ENCODE measurements at places on chromosomes 4 and X.

DNA sequence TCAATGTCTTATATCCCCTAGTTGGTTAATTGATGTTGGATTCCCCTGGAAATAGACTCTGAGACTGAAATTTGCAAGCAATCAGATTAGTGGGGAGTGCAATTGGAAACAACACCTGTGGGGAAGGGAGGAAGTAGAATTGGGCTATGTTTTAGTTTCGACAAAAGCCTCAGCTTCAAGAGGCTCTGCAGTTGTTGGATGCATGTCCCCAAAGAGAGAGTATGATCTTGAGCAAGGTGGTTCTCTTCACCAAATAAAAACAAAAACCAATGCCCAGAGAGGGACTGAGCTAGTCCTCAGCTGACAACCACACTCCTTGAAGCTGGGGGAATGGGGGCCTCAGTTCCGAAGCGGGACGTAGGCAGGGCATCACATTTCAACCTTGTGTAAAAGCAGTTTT is 77.1 kb downstream of the PRKG2 start:
- no peak for DNase-seq

GRCh38 chrX:14232688-14233087 is 203.0 kb upstream of the GEMIN8 start:
- DNase-seq = no peak

GRCh38 chr4:141352909-141353525 is 132.3 kb downstream of the ZNF330 start:
- no peak for DNase-seq

DNA sequence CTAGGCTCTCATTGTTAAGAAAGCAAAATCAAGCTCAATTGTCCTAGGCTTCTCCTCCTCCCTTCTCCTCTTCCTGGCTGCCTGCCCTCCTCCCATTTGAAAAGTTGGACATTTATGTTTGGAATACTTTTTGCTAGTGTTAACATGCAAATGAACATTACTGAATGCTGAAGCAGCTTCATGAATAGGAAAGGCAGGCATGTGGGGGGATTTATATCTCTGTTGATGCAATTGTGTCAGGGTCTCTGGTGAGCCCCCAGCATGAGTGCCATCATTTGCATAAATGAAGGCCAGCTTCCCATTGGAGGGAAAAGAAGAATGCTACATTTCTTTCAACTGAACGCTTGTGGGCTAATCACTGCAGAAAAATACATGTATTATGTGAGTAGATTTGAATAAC is 160.1 kb upstream of the NDST3 start:
- no peak for DNase-seq

DNA sequence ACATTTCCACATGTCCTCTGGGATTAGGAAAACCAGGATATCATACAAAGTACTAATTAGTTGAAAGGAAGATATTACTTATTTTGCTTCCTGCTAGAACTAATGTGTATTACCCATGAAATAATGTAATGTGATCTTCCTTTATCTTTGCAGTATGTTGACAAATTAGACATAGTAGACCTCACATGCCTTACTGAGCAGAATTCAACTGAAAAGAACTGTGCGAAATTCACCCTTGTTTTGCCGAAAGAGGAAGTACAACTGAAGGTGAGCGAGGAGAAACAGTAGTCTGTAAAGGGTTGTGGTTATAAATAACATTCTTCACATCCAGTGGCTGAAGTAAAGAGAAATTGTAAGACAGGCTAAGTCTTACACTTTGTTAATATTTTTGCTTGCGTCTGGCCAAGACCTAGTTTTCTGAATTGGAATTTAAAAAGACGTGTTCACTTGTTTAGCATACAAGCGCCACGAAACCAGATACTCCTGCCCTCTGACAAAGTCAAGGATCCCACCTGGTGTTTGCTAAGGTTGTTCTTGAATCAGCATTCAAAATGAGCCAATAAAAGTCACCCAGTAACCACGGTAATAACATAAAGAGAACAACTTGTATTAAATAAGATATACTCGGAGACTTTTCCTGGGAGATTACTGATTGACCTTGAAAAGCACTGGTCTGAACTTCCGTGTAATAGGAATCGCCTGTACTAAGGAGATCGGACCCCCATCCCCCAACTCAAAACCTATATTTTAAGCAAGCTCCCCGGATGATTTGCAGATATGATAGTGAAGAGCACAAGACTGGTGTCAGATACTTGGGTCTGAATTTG is 16.9 kb downstream of the STAP1 start:
- DNase-seq = no peak

DNA sequence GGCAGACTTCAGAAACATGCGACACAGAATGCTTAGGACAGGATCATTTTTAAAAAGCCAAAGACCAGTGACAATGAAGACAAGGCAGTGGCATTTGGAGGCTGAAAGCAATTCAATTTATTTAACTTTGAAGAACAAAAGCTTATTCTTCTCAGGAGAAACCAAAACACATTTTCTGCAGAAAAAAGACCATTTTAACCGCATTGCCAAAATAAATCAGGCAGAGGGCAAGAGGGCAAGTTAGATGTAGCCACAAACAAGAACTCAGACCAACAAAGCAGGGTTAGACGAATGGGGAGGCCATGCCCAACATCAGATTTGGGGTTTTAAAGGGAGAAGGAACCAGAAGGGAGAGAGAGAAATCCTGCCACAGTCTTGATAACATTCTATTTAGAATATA is 58.9 kb downstream of the RELL1 start:
- DNase-seq = no peak

GRCh38 chrX:73850124-73851013 is 287.4 kb downstream of the CHIC1 start:
- no peak for DNase-seq

DNA sequence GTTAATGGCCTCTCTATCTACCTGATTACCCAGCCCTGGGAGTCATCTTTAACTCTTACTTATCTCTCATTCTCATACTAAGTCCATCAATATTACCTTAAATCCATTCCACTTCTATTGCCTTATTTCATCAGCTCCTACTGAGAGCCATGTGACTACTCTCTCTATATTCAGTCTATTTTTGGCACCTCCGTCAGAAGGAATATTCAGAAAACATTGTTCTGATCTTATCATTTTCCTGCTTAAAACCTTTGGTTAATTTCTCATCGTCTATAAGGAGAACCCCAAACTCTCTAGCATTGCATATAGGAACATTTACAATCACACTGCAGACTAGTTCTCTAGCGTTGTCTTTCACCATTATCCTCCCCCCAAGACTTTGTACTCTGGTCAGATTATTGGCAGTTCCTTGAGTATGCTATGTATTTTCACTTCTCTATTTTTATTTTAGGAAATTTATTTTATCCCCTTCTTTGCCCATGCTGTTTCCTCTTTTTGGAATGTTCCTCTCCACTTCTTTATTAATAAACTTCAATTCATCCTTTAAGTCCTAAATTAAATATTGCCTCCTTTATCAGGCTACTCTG is 13.7 kb upstream of the AMMECR1 start:
- DNase-seq = no peak

DNA sequence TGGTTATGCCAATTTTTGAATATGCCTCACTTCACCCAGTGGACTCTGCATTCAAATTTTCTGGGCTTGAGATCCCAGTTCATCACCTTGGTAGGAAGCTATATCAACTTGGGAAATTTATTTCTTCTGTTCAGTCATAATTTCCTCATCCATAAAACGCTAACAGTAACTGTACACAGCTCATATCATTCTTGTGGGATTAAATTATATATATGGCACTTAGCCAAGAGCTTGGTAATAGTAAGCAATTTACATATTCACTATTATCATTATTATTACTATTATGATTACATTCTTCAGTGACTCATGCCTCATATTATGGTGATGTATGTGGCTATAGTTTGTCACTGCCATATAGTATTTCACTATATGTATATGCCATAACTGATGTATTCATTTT is 177.6 kb downstream of the CPE start:
- no peak for DNase-seq

GRCh38 chr4:102641793-102642192 is 119.0 kb downstream of the MANBA start:
- no peak for DNase-seq

DNA sequence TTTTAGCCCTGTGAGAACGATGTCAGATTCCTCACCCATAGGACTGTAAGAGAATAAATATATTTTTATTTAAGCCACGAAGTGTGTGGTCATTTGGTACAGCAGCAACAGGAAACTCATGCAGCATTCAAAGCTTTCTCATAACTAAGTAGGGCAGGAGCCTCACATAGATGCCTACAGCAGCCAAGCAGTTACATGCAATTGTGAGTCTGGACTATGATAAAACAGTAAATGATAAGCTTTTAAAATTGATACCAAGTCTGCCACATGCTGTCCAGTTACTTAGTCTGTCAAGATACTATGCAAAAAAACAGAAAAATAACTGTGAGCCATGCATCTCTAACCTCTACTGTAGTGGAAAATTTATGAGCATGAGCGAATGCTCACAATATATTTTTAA is 359.6 kb downstream of the HS3ST1 start:
- DNase-seq = no peak

DNA sequence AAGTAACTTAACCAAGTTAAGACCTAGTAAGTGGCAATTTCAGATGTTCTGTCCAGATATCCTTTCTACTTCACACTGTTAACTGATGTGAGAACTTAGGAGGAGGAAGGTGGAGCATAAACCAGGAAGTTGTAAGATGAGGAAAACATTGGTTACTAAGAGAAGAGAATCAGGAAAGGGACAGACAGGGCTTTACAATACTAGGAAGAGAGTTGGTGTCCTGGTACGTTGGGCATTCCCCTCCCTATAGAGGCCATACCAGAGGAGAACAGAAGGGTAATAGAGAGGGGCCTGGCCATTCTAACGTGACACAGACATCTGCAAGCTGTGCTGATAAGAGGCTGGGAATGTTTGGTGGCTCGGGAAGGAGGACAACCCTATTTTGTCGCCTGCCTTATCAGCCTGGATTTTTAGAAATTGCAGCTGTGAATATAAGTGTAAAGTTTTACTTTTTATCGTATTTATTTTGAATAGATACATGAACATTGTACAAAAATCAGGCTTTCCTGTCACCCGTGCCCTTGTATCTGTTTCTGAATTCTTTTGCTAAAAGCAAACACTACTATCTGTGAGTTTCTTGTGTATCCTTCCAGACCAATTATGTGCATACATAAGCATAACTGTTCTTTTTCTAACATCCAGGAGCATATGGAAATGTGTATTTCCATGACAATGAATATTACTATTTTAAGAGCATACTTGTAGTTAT is 53.5 kb upstream of the HPRT1 start:
- no peak for DNase-seq

- no peak for DNase-seq
These were observed 133.1 kb downstream of the AFAP1 start for GRCh38 chr4:7806338-7807090.

- DNase-seq = no peak
These were observed 64.1 kb downstream of the TMA16 start for GRCh38 chr4:163558539-163559044.

GRCh38 chr4:53981567-53981966 is 82.8 kb downstream of the CHIC2 start:
- DNase-seq = no peak

- DNase-seq = no peak
These were observed 139.7 kb downstream of the ELOVL6 start for GRCh38 chr4:110058677-110059076.

GRCh38 chrX:48776818-48777439 is 9.5 kb upstream of the GATA1 start:
- no peak for DNase-seq

GRCh38 chr4:170248029-170248428 is 158.3 kb upstream of the AADAT start:
- DNase-seq = no peak

DNA sequence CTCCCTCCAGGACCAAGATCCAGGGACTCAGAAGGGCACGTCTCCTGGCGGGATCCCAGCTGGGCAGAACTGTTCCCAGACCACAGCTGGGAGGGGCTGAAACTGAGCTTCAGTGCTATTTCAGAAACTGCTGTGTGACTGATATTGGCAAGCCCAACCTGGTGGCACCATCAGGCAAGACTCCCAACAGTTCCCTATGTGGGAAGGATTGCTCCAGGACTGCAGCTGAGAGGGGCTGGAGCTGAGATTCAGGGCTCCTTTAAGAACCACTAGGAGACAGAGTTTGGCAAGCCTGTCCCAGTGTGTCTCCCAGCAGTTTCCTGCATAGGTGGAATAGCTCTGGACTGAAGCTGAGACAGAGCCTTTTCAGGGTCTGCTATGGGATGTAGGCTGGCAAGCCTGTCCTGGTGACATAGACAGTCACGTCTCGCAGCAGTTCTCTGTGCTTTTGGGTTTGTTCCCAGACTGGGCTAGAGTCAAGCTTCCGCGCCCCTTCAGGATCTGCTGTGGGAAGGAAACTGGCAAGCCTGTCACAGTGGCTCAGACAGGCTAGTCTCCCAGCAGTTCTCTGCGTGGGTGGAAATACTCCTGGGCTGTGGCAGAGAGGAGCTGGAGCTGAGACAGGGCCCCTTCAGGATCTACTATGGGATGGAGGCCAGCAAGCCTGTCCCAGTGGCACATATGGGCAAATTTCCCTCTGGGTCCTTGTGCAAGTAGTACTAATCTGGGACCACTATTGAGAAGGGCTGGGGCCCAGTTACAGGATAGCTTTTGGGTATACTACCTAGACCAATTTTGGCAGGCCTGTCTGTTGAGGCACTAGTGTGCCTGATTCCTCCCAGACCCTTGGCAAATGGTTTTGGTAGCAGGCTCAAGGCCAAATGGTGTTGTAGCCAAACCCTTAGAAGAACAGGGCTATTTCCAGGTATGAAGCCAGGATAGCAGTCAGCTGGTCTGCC is 20.2 kb upstream of the MED14 start:
- DNase-seq = no peak

- no peak for DNase-seq
These were observed 4.3 kb upstream of the UNC5C start for GRCh38 chr4:95552942-95553550.

DNA sequence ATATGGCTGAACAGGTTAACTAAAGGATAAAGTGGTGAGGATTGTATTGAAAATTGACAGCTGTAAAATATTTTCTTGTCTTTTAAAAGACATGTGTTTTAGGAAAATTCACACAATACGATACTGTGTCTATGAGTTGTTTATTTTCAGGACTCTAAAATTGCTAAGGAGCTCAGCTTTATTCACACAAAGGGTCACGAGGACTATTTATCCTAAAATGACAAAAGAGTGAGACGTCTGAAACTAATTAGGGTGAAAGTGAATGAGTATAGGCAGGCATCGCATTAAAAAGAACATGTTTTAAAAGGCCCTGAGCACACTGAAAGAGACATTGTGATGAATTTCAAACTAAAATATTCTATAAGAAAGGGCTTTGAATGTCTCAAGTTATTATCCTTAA is 304.7 kb downstream of the SH2D1A start:
- no peak for DNase-seq

DNA sequence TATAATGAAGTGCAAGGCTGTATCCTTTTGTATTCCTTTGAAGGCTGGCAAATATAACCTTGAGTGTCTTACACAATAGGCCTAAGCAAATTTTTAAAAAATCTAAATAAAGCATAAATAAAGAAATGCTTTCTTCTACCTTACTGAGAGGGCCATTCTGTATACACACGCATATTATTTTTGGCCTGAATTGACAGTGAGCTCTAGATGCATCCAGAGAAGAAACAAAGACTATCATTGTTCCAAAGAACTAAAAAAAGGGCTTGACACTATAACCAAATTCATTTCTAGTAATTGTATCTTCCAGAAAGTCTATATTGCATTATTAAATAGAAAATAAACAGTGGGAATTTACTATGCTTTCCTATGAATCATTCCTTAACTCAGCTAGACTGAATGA is 100.2 kb downstream of the MAGEB17 start:
- no peak for DNase-seq

GRCh38 chr4:15043226-15043625 is 40.9 kb downstream of the CPEB2 start:
- no peak for DNase-seq

- DNase-seq = no peak
These were observed 339.7 kb downstream of the DMD start for GRCh38 chrX:32871636-32872035.
